Stimulated activated CD4-positive, alpha-beta T cell treated with anti-CD3 and anti-CD28 coated beads, TNF-alpha, amount 100 ng/mL, for 24 hours (primary cell): ENCODE measurements at places on chromosomes 11 and 22.

- no peak for DNase-seq
Measured at GRCh38 chr11:44571871-44572270, 6.4 kb downstream of the CD82 start.

DNA sequence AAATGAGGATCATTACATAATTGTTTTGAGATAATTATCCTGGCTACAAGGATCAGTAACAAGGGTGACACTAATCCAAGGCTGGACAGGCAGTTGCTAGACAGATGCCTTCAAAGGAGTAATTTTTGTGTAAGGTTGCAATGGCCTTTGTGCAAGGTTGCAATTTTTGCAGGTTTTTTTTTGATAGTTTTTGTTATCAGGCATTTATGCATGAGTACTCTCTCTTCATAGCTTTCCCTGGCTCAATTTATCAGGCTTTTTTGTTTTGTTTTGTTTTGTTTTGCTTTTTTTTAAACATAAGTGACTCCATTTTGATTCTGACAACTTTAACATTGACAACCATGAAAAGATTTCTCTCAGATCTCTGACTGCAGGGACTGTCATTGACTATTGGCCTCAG, 110.2 kb downstream of the SWAP70 start:
- DNase-seq = no peak

DNA sequence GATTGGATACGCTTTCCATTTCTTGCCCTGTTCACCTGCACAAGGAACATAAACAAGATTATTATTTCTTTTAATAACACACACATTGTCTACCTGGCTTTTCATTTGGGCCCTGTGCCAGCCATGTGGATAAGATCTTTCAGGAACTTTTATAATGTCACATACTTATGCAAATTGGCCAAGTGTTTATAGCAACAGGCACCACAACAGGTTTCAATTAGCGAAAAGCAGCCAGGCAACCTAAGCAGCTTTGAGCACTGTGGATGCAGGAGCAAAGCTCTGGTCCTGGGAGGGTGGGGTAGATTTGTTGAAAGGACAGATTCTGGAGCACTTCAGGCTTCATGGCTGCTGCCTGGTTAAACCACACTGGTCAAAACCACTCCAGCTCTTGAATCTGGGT, 217.4 kb downstream of the BARX2 start:
- DNase-seq = no peak

DNA sequence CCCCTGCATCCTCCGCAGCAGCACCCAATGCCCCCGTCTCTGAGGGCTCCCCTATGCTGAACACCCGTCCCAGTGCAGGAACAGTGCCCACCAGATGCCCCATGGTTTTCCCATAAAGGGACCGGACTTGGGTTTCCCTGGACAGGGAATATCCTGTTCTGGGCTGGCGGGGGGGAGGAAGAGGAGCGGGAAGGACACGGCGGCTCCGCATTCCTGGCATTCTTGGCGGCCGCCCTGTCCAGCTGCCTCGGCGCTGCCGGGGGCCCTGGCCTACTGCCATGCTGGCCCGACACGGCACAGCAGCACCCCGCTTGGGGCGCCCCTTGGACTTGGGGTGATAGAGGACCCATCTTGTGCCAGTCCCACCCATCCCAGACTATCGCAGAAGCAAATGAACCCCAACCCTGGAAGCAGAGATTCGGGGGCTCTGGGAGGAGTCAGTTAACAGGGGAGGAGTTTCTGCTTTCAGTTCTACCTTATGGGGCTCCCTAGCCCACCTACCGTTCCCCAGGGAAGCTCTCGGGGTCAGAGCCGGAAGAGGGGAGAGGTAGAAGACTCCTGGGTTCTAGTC, 23.7 kb upstream of the CBX7 start:
- no peak for DNase-seq

DNA sequence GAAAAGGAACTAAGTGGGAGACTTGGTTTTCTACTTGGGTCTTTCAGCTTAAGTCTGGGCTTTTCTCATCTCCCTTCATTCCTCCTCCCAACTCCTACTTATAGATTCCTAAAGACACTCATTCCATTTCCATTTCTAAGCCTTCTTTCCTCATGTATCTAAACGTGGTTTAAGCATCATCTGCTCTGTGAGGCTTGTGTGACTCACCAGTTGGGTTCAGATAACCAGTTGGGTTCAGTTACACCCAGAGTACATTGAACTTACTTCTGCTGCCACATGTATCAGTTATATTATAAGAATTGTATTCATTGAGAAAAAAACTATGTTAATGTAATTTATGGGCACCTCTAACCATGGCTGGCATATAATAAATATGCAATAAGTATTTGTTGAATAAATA, 831.2 kb upstream of the CCDC90B start:
- no peak for DNase-seq

GRCh38 chr11:47051217-47051616, 114.7 kb downstream of the CSTPP1 start:
- DNase-seq = no peak

DNA sequence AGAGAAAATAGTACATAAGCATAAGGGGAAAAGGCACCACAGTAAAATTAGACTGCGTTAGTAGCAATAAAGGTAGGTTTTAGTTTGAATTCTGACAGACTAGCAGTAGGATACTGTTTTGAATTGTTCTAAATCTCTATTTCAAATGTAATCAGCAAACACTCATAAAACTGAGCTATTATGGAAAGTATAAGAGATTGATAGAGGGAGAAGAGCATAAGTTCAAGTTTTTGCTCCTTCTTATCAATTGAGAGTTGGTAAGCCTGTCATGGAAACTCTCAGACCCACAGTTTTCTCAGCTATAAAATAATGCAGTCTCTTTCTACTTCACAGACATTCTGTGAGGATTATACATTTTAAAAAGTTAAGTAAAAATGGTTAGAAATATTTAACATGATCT, 840.2 kb upstream of the CNTN5 start:
- DNase-seq = no peak

GRCh38 chr22:42340150-42340549, 69.7 kb upstream of the TCF20 start:
- no peak for DNase-seq

GRCh38 chr11:95505927-95506426, 275.0 kb upstream of the SESN3 start:
- no peak for DNase-seq

DNA sequence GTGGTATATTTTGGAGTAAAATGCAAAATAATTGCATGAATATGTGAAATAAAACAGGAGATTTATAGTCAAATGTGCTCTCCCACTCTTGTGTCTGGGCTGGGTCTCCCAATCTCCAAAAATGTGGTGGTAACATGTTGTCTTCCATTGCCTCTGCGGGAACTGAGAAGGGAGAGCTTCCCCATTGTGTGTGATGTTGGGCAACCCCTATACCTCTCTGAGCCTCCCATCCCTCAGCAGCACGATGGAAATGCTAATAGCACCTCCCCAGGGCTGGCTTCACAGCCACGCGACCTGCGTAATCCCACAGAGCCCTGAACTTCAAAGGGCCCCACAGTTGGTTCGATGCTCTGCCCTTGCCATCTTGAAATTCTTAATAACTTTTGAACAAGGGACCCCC, 72.0 kb downstream of the TP53I11 start:
- no peak for DNase-seq

DNA sequence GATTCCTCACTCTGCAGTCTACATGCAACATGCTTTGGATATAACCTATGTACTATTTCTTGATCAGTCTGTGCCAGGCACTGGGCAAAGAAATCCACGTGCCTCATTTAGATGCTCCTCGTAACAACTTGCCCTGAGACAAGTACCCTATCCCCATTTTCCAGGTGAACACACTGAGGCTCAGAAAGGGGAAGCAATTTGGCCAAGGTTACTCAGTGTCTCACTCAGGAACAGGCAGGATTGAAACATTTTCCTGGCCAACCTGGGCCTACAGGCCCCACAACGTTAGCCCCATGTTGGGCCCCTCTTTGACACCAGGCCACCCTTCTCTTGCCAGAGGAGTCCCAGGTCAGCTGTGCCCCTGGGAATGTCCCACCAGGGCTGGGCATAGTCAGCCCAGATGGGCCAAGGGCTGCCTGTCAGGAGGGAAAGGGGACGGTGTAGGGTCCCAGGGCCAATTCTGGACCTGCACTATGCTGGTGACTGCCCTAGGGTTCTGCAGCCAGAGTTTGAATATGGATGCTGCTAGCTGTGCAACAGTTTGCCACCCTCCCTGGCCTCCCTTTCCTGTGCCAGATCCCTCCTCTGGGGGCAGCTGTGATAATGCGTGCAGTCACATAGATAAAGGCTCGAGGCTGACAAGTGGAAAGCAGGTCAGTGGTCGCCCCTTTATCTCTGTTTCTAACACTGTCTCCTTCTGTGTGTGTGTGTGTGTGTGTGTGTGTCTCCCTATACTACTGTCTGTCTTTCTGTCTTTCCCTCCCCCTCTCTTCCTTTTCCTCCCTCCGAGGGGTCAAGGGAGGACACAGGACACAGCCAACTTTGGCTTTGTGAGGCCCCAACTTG, 10.4 kb upstream of the EMID1 start:
- DNase-seq = no peak

- DNase-seq = no peak
Measured at GRCh38 chr11:72793076-72793424, 797 bp downstream of the STARD10 start.

DNA sequence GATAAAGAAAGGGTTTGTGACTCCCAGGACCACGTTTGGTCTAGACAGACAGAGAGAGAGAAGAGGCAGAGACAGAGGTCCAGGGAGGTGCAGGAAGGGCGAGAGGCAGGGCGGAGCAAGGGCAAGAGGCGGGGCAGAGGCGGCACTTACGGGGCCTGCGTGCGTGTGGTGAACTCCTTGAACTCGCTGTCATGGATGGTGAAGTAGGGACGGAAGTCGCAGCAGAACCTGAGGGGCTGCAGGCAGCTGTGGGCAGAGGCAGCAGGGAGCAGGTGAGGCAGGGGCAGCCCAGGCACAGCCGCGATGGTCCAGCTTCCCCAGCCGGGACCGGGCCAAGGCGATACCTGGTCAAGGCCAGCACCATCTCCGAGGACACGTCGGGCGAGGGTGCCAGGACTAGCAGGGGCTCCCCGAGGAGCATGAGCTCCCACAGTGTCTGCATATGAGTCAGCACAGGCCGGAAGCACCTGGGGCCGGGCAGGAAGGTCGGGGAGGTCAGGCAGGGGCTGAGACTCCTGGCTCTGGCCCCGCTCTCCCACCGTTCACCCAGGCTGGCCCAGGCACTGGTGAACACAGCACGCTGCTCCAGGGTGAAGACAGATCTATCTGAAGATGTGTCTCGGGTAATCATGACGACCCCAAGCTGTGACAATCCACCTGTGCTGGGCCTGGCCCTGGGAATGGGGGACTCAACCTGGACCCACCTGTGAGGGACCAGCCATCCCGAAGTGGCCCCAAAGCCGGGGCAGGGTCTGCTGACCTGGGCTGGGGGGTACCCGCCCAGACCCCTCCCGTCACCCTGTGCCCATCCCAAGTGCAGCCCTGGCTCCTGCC, 7.2 kb upstream of the PLXNB2 start:
- DNase-seq = peak; percentile 38

- no peak for DNase-seq
Measured at GRCh38 chr11:5384335-5384734, 723 bp downstream of the OR51M1 start.

DNA sequence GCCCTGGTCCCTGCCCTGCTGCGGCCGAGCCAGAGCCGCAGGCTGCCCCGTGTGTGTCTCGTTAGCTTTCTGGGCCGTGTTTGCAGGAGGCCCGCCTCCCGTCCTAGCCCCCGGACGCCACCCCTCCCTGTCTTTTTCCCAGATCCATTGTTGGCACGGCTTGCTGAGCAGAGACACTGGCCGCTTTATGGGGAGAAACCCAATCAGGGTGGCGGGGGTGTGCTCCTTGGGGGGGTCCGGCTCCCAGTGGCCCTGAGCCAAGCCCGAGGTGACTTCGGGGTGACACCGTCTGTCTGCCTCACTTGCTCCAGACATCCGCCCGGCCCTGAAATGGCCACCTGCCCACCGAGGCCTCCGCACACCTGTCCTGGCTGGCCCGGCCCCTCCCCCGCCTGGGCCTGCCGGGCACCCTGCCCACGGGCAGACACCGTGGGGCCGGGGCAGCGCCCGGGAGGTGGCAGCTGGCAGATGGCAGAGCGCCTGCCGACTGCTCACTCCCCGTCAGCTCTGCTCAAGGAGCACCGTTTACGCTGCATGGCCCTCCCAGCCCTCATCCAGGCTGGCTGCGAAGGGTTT, 43.1 kb upstream of the PPARA start:
- no peak for DNase-seq

- no peak for DNase-seq
Measured at GRCh38 chr11:8243458-8243857, 20.2 kb downstream of the LMO1 start.

- no peak for DNase-seq
Measured at GRCh38 chr11:123473941-123474677, 44.0 kb downstream of the GRAMD1B start.

GRCh38 chr11:96023275-96023674, 99.4 kb upstream of the MTMR2 start:
- DNase-seq = no peak

GRCh38 chr11:123581651-123582399, 72.6 kb downstream of the SCN3B start:
- no peak for DNase-seq

DNA sequence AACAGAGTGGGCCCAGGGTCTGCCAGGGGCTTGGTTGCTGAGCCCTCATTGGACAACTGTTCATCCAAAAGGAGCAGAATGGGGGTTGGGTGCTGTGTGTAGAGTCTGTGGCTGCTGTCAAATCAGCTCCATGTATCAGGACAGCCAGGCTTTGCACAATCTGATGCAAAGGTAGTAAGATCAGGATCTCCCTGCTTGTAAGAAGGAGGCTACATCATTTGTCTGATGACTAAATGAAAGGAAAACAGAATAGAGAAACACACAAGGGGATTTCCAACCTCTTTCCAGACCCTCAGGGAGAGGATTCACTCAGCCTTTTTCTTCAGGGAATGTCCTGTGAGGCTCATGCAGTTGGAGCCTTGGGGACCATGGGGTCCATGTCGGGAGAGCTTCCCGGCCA, 7.2 kb downstream of the MICAL2 start:
- no peak for DNase-seq

GRCh38 chr22:19466848-19467752, 11.9 kb downstream of the UFD1 start:
- no peak for DNase-seq

GRCh38 chr22:36907253-36908195, 5.9 kb upstream of the CSF2RB start:
- no peak for DNase-seq

DNA sequence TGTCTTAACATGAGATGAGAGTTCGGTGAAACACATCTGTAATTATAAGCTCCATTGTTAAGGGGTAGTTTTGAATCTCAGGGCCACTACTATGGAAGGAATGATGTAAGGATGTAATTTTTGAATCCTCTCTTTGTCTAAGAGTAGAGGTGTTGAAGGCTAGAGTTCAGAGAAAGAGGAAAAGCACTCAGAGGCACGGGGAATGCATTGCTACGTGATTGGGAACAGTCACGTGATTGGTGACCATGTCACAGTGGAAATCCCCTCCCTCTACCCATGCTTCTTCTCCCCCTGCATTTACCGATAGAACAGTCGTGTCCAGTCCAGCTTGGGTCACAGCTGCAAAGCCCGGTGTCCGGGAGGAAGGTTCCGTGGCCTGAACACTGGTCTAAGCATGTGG, 230.3 kb upstream of the NARS2 start:
- no peak for DNase-seq
